ENCODE measurements at places on chromosomes 7 and 10.

GRCh38 chr7:126394406-126394805 lies 858.3 kb downstream of the GRM8 start:
- DNase-seq = no peak

- no peak for DNase-seq
Observed at GRCh38 chr7:117757440-117757839, 115.8 kb downstream of the CTTNBP2 start.

GRCh38 chr10:88129013-88129412 lies 265.6 kb downstream of the PTEN start:
- no peak for DNase-seq

DNA sequence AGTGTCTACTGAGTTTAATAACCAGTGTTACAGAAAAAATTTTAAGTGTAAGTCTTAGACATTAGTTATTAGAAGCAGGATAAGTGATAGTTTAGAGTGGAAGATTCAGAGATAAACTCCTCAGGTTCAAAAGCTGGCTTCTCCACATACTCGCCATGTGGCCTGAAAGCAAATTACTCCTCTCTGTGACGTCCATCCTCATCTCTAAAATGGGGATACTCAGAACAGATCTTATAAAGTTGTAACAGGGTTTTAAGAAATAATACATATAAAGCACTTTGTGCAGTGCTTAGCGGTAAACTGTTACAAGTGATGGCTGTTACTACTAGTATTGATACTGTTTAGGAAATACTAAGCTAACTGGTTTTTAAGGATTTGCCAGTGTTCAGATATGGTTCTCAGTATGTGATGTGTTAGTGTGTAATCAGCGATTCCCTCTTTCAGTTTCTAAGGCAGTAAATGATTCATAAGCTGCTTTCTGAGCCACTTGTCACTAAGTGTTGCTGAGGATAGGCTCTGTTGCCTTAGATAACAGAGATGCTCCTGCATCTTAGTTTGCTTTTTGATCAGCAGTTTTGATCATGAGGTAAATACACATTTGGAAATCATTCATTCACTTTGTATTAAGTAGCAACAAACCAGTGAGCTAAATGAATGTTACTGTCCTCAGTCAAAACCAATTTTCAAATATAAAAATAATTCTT lies 58.7 kb downstream of the CYP51A1 start:
- no peak for DNase-seq

DNA sequence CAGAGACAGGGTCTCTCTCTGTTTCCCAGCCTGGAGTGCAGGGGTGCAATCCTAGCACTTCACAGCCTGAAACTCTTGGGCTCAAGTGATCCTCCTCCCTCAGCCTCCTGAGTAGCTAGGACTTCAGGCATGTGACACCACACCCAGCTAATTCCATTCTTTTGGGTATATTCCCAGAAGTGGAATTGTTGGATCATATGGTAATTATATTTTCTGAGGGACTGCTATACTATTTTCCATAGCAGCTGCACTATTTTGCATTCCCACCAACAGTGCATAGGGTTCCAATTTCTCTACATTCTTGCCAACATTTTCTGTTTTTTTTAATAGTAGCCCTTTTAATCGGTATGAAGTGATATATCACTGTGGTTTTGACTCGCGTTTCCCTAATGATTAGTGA lies 30.0 kb upstream of the RAB11FIP2 start:
- DNase-seq = no peak

- no peak for DNase-seq
Observed at GRCh38 chr10:87852089-87852488, 11.2 kb downstream of the KLLN start.

Measured in stimulated activated CD4-positive, alpha-beta T cell treated with anti-CD3 and anti-CD28 coated beads, Interleukin-15, amount 100 ng/mL, for 1 hour (primary cell).